Sciatic nerve (tissue), 2 donors: ENCODE measurements at places on chromosomes 5 and 9.

GRCh38 chr9:75139201-75139600 lies 50.9 kb downstream of the OSTF1 start:
- DNase-seq: no peak

DNA sequence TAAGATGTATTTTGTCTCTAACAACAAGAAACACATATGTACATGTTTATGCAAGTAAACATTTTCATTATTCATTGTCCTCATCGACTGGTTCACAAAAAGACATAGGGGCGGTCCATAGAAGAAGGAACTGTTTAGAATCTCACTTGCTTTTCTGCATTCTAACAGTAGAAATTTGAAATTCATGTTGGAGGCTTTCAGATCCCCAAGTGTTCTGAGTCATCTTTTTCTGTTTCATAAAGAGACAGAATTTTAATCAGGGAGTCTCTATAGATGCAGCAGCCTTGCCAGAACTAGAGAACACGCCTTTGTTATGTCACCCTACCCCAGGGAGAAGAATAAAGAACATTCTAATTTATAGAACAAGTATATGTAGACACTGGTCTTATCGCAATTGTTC lies 324.3 kb downstream of the GABRG2 start:
- no peak for DNase-seq

- peak; percentile 79 for DNase-seq
These were observed 694 bp downstream of the RMI1 start for GRCh38 chr9:83981126-83981871.

DNA sequence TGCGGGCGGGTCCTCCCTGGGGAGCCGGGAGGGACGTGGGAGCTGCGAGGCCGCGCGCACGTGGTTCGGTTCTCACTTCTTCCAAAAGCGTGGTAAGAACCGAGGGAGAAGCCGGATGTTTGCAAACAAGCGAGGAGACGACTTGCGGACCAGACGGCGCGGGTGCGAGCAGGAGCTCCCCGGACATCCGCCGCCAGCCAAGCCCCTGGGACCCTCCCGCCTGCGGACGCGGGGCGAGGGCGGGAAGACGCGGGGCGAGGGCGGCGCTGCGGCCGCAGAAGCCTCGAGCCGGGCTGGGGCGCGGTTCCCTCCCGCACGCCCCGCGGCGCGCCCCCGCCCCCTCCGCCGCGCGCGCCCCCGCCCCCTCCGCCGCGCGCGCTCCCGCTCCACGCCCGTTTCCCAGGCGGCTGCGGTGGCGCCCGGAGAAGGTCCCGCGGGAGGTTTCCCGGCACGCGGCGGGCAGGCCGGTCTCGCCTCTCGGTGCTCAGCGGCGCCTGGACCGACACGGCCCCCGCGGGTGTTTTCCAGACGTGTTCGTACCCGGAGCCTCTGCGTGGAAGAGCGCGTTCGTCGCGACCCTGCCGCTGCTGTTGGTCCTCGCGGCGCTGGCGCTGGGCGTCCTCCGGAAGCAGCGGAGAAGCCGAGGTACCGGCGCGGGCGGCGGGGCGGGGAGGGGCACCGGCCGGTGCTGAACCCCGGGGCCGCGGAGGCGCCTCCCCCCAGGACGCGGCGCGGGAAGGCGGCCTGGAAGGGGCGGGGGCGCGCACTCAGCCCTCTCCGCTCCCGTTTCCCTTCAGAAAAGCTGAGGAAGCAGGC lies 12.8 kb downstream of the BTNL9 start:
- no peak for DNase-seq

- DNase-seq: no peak
These were observed 83.9 kb downstream of the LRRC70 start for GRCh38 chr5:62662521-62662920.

DNA sequence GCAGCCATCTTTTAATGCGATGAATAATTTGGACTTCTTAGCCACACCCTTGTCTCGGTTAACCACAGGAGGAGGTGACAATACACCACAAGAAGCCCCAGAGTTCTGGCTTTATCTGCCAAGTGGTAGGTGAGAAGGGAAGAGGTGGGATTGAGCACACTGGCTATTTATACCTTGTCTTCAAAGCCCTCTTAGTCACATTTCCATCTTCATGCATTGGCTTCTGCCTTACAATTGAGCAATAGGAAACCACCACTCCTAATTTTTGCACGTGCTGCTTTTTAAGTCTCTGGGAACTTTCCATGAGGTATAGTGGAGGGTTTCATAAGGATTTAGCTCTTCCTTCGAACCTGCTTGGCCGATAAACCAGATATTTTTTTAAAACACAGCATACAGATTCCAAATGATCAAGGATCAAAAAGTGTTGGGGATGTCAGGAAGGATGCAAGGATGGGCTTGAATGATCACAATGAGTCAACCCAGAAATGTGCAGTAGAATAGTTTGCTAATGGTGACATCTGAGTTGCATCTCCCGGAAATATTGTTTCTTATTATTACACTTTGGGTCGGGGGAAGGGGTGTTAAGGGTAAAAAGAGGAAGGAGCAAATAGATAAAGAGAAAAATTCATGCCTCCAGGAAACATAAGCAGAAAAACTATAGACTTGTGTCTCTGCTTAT lies 25.5 kb downstream of the PLAC8L1 start:
- DNase-seq: no peak

GRCh38 chr9:77773381-77773780 lies 125.3 kb upstream of the GNA14 start:
- DNase-seq: no peak

DNA sequence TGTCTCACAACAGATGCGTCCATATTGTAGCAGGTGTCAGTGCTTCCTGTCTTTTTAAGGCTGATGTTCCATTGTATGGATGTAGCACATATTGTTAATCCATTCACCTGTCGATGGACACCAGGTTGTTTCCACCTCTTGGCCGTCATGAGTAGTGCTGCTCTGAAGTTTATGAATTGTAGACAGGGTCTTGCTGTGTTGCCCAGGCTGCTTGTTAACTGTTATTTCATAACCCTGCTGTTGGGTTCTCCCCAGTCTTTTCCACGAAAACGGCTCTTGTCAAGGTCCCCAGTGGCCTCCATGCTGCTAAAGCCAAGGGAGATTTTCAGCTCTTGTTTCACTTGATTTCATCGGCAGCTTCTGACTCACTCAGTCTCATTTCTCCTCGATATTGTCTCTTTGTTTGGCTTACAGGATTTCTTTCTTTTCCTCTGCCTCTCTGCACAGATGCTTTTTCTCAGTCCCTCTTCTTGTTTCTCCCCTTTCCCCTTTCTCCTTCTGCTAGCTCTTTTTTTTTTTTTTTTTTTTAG lies 12.1 kb upstream of the PSD2 start:
- no peak for DNase-seq

DNA sequence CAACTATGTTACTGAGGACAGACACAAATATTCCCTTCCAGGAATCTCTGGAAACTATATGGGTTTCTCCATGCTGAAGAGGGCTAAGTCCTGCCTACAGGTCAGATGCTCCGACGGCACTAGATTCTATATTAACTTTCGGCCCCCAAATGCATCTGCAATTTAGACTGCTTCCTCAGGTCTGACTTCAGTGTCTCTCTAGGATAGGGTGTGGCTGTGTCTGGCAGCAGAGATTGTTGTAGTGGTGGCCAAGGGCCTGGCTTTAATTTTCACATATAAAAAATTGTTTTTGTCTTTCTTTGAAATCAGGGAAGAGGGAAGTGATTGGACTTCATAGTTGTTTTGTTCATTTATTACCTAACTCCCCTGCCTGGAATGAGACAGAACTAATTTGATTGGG lies 101.8 kb downstream of the PJA2 start:
- no peak for DNase-seq

DNA sequence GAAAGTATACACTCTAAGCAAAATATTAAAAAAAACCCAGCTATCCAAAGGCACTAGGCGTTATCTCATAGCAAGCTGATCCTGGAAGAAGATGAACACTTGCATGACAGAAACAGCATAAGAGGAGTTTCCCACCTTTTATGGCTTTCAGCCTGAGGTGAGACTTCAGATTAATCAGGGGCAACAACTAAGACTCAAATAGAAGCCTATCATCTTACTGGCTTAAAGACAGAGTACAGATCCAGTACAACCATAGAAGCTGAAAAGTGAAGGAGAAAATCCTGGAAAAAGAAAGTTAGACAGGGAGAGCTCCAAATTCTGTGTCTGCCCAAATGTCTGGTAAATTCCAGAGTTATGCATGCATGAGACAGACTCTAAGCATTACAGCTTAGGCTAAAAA lies 360.8 kb upstream of the KCNN2 start:
- no peak for DNase-seq

GRCh38 chr5:132219981-132220380 lies 7.7 kb downstream of the P4HA2 start:
- DNase-seq: no peak

DNA sequence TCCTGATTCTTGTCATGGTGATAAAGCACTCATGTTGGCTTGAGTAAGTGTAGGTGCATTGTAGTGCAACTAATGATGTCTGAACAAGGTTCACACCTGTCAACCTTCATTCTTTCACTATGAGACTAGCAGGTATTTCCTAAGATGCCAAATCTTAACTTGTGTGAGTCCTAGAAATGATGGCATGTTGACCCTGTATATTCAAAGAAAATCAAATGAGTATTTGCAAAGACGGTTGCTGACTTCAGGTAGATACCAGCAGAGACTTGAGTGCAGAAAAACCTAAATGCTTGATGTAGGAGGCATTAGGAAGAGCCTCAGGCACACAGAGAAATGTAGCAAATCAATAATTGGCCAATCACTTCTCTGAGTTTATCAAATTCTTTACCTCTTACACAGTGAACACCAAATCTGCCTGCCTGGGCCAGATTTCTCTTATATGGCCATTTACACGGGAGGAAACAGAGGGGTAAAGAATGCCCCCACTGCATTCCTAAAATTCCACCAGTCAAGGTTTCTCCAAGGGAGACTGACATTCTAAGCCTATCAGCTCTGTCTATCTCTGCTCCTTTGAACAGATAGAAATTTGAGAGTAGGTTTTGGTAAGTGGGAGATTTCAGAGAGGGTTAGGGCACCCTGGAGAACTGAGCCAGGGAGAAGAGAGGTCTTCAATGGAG lies 488.6 kb upstream of the WWC1 start:
- no peak for DNase-seq

- no peak for DNase-seq
These were observed 91.5 kb downstream of the APBA1 start for GRCh38 chr9:69580582-69581214.

DNA sequence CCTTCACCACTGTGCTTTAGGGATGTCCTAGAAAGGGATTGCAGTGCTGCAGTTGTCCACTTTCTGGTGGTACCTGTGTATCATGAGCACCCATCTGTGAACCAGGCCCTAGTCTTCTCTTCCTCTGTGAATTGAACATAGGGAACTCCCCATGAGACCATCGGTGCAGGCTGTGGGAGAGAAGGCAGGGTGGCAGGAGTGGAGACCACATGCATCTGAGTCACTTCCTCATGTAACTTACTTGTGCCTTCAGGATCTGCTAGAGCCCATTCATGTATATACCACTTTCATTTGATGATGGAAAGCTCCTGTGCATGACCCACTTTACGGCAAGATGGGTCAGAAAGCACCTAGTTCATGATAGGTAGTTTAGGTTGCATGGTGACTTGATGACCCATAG lies 478.1 kb upstream of the CDH9 start:
- no peak for DNase-seq

- no peak for DNase-seq
These were observed 35.7 kb downstream of the TGFBI start for GRCh38 chr5:136064510-136064909.

GRCh38 chr5:147659166-147659929 lies 123.2 kb downstream of the JAKMIP2 start:
- no peak for DNase-seq

DNA sequence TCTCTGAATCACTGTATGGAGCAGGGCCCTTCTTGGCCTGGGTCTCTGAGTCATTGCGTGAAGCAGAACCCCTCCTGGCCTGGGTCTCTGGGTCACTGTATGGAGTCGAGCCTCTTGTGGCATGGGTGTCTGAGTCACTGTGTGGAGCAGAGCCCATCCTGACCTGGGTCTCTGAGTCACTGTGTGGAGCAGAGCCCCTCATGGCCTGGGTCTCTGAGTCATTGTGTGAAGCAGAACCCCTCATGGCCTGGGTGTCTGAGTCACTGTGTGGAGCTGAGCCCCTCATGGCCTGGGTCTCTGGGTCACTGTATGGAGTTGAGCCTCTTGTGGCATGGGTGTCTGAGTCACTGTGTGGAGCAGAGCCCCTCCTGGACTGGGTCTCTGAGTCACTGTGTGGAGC lies 94.0 kb upstream of the RAPGEF1 start:
- no peak for DNase-seq

GRCh38 chr9:3507395-3508077 lies 18.3 kb downstream of the RFX3 start:
- DNase-seq: no peak

- DNase-seq: no peak
These were observed 48.1 kb downstream of the FNBP1 start for GRCh38 chr9:129994882-129995281.

GRCh38 chr5:122984425-122984824 lies 52.1 kb downstream of the PPIC start:
- DNase-seq: no peak

DNA sequence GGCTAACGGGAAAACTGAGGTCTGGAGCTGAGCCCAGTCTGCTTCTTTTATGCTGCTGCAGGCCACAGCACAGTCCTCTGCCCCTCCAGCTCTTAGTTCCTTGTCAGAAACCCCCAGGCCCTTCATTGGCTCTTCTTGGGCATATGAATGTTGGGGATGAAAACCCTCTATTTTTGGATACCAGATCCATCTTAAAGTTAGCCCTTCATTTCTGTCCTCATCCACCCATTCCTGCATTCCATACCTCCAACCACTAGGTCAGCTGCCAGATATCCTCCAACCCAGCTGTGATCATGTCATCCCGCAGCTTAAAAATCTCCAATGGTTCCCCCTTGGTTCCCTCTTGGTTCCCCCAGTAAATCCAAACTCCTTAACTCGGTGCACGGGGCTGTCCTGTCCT lies 1.8 kb upstream of the SLC25A51 start:
- DNase-seq: no peak

DNA sequence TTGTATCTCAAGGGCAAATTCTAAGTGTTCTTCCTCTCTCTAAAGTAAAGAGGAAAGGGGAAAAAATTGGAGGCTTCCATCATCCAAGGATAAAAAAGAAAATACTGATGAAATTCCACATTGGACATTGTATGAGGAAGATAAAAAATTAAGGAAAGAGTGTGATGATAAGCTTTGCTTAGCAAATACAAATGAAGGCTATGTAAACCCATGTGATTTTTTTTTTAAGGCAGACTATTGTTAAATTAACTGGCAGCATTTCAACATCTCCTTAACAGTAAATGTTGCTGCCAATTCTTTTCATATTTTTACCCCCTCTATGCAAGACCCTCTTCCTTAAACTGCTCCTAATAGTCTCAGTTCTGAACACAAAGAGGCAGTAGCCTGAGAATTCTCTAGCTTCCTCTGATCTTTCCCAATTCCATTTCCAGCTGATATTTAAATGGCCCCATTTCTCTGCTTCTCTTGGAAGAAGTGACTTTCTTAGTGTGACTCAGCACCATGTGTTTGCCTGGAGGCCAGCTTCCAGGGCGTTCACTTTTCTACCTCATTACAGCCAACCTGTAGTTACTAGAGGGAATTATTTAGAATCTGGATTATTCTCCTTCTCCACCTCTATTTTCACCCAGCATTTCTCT lies 159.7 kb downstream of the TLE1 start:
- DNase-seq: no peak

GRCh38 chr9:25677301-25678146 lies 720 bp downstream of the TUSC1 start:
- DNase-seq: peak; percentile 89
